Activated CD4-positive, alpha-beta T cell treated with anti-CD3 and anti-CD28 coated beads for 1 hour (primary cell): ENCODE measurements at places on chromosomes 6 and 20.

DNA sequence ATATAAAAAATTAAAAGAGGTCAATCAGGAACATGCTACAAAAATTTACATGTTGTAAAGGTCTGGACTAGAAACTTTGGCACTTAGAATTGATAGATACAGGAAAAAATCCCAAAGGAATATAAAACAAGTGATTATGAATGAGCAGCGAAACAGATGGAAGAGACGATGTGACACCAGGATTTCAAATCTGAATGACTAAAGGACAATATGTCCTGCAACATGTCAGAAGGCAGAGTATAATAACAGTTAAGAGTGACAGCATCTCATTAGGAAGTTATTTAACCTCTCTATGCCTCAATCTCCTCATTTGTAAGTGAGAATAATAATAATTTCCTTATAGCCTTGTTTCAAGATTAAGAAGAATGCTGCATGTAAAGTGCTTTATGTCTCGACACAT, 50.3 kb downstream of the FRK start:
- DNase-seq = no peak

DNA sequence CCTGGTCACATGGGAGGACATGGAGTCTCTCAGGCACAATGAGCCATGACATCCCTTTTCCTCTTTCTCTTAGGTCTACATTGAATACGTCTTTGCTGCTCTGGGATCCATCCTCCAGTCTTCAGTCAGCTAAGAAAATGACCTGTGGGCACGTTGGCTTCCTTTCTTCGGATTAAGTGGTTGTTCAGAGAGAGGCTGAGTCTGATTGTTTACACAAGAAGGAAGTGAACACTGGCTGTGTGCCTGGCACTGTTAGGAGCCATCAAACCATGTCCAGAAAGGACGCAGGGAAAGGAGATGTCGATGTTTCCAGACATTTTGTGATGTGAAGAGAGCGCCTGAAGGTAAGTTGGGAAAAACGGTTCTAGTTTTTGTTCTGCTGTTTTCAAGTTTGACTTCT, 309.9 kb upstream of the CDYL start:
- DNase-seq = no peak

DNA sequence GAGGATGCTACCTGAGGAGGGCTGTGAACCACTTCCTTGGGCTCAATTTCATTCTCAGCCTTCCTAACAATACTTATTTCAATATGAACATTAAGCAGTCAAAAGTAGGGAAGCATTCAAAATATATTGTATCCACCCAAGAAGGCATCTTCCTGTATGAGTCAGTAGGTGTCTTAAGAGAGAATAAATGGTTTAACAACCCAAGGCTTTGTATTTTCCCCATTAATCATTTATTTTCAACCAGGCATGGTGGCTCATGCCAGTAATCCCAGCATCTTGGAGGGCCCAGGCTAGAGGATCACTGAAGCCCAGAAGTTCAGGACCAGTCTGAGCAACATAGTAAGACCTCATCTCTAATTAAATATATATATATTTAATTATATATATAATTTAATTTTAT, 74.5 kb upstream of the MARCKS start:
- no peak for DNase-seq

GRCh38 chr6:49636713-49637349, at the start of gene RHAG:
TSS of gene RHAG (minus strand) at chr6:49636839. CDS start at chr6:49636812, 27 bp downstream.
- DNase-seq = no peak

DNA sequence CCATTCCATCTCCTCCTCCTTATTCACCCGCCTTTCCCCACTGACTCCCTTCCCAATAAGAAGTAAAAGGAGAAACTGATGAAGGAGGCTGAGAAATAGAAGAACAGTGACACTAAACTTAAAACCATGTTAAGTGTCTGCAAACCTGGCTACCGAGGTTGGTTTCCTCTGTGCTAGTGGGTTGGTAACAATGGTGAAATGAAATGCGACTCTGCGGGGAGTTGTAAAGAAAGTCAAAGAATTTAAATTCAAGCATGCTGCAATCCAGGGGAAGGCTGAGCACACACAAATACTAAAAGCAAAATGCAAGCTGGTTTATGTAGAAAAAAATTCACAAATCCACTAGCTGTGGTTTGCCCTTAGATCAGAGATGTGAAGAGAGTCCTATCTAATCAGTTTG, 155.2 kb upstream of the PDE10A start:
- no peak for DNase-seq

GRCh38 chr6:168926306-168926705, 327.3 kb downstream of the THBS2 start:
- no peak for DNase-seq

GRCh38 chr6:107115695-107116327, 496 bp upstream of the BEND3 start:
- DNase-seq = no peak

DNA sequence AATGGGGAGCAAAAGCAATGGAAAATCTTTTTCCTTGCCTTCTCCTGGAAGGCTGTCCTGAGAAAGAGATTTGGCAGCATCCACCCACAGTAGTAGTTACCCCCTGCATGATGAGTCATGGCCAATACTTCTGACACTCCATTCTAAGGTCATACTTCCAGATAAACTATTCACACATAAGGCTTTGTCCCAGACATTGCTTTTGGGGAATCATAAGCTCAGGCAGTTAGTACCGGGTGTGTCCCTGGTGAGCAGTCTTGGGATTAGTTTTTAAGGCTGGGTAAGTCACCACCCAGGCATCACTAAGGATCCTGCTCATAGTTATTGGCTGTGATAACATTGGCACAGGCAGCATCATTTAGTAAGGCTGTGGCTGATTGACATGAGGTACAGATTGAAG, 160.6 kb upstream of the GGTLC1 start:
- DNase-seq = no peak

DNA sequence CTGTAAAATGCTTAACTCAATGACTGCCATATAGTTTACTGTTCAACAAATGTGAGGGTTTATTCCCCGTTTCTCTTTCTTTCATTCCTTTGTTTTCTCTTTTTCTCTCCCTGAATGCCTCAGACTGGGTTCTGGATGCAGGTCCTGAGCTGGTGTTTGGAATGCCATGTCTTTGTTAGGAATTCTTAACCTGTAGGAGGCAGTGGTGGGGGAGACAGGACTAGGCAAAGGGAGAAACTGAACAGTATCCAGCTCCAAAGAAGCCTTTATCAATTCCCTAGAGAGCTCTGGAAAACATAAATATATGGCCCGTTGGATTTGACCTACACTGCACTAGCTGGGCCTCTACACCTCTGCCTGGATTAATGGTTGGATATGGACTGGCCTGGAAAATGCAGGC, 621.2 kb upstream of the SLC35B3 start:
- no peak for DNase-seq

GRCh38 chr6:81465859-81466258, 286.6 kb downstream of the TENT5A start:
- DNase-seq = no peak

DNA sequence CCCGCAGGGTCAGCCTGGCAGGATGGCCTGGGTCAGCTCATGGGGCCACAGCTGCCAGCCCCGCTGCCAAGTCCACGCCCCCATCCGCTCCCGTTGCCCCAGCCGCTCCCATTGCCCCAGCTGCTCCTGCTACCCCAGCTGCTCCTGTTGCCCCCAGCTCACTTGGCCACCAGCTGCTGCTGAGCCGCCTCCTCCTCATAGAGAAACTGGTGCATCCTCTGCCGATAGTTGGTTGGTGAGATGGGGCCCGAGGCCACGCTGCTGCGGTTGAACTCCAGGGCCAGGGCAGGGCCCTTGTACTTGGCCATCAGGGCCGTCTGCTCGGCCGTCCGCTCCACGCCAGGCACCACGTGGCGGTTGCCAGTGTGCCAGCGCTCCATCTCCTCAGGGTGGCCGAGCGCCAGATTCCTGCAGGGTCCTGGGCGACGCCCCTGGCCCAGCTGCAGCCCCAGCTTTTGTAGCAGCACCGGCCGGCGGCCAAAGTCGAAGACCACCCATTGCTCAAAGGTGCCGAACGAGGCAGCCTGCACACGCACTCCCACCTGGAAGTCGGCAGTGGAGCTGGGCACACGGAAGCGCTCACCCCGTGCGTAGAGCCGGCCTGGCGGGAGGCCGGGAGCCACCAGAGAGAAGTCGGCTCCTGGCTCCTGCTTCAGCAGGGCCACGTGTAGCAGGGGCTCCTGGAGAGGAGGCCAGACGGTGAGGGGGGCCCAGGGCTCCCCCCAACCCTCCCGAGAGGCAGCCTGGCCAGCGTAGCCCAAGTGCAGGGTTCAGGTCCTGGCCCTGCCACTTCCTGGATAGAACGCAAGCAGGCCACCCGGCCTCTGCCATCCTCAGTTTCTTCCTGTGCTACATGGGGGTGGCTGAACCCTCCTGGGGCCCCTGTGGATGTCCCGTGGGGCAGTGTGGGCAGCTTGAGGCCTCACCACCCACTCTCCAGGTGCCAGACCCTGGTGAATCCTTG, 4.8 kb downstream of the HELZ2 start:
- no peak for DNase-seq

- no peak for DNase-seq
Measured at GRCh38 chr6:110761371-110761770, 53.9 kb downstream of the CDK19 start.

GRCh38 chr6:43744931-43745727, 24.9 kb upstream of the VEGFA start:
- no peak for DNase-seq

DNA sequence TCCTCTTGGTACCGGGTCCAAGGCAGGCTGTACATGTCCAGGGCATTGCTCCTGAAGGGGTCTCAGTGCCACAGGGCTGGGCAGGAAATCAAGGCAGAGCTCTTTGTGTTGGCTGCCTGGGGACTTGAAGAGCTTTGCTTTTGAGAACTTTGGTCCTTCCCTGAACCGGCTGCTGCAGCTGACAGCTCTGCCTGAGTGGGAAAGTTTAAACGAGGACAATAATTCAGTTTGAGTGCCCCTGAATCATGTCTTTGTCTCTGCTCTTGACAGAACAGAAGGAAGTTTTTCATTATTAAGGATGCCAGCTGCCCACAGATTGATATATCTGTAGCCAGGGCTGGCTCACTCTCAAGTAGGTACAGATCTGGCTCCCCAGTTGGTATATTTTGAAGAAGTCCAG, 56.1 kb downstream of the ANKRD6 start:
- DNase-seq = no peak

DNA sequence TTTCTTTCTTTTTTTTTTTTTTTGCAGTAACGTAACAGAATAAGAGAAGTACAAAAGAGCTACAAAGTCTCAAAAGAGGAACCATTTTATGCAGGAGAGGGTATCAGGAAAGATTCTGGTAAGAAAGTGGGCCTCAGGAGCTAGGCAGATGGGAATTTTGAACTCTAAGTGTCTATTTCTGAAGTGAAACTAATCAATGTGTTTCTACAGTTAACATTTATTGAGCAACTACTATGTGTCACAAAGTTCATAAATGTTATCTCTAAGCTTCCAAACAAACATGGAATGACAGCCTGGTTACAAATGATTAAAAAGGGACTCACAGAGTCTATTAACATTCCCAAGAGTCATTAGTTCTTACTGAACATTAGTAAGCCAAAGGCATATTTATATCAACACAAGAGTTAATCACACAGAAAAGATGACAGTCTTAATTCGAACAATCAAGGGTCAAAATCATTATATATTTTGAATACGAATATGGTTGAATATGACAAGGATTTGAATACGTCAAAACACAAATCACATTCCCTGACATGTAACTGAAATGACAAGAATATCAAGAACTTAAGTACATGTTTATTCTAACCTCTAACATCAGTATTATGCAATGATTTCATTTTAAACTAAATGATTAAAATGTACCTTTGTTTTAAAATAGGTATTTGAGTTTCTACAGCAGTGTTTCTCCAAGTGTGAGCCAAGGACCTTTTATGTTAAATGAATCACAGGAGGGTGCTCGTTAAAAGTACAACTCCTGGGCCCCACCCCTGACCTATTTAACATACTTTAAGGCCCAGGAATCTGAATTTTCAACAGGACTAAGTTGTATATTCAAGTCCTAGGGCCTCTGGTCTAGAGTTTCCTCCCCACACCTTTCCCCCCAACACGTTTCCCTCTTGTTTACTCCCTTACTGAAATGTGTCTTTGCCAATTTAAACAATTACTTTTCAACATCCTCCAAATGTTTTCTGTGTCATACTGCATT, 89.7 kb downstream of the ATXN1 start:
- no peak for DNase-seq

DNA sequence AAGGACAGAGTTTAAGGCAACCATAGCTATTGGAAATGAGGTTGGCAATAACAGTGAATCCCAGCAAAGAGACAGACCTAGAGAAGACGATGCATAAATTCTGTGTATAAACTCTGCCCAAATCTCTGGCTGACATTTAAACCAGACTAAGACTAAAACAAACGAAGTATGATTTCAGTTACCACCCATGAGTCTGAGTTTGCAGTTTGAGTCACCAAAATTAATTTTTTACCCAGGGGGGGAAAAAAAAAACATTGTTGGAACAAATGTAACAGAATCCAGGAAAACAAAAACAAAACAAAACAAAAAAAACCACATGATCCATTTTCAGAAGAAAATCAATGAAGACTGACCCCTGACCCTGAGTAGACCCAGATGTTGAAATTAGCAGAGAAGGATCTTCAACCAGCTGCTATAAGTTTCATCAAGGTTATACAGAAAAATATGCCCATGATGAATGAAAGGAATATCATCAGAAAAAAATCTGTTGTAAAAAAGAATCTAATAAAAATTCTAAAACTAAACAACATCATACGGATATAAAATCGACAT, 190.8 kb downstream of the GMDS start:
- no peak for DNase-seq

GRCh38 chr20:48760403-48760983, 67.3 kb downstream of the PREX1 start:
- DNase-seq = peak; percentile 43

GRCh38 chr20:38617011-38617829, 15.6 kb downstream of the ARHGAP40 start:
- DNase-seq = no peak

GRCh38 chr20:62370807-62371587, 3.9 kb upstream of the LAMA5 start:
- DNase-seq = no peak
